AG08396 (cell line): ENCODE measurements at places on chromosomes 7 and 10.
A peak's percentile ranks its signal among the peaks of the same experiment; 100 is the strongest.

DNA sequence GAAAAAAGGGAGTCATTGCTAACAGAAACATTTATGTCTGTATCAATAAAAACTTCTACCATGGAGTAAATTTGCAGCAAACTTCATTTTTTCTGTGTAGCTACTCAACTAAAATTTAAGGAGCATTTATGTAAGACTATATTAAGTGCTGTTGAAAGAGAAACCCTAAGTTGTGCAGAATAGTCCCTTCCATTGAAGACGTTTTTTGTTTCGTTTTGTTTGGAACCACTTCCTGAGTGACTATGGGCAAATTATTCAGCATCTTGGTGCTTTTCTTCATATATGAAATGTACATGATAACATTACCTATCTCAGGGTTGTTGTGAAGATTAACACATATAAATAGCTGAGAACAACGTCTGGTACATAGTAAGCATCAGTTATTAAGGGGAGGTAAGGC lies 24.3 kb downstream of the SEM1 start:
- DNase-seq: no peak

- no peak for DNase-seq
These were observed 334.1 kb downstream of the HPSE2 start for GRCh38 chr10:98901441-98902110.

- no peak for DNase-seq
These were observed 50.9 kb downstream of the TFAM start for GRCh38 chr10:58436071-58436470.

- peak; percentile 2 for DNase-seq
These were observed 149.1 kb downstream of the UBE2H start for GRCh38 chr7:129803546-129804081.

DNA sequence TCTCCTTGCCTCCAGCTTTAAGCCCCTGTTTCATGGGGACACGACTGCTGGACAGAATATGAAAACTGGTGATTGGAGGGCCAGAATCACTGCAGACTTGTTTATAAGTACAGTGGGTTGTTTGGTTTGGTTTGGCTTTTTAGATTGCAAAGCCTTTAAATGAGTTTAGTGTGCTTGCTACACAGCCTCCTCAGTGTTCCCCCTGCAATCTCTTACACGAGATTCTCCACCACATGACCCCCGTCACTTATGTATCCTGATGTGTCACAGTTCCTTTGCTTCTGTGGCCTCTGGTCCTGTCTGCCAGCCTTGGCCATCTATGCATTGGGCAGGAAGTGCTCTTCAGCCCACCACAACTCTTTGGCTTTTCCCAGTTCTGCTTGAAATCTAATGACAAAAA lies 103.7 kb upstream of the ANKRD1 start:
- no peak for DNase-seq

GRCh38 chr7:116557901-116558300 lies 33.1 kb downstream of the CAV1 start:
- no peak for DNase-seq

DNA sequence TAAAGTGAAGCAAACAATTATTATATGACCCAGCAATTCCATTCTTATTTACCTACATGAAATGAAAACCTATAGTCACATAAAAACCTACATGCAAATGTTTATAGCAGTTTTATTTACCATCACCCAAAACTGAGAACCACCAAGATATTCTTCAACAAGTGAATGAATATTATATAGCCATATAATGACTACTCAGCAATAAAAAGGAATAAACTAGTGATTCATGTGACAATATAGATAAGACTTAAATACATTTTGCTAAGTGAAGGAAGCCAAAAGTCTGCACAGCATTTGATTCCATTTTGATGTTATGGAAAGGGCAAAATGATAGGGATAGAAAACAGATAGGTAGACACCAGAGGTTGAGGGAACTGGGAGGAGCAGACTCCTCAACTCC lies 31.7 kb downstream of the PODXL start:
- DNase-seq: no peak

DNA sequence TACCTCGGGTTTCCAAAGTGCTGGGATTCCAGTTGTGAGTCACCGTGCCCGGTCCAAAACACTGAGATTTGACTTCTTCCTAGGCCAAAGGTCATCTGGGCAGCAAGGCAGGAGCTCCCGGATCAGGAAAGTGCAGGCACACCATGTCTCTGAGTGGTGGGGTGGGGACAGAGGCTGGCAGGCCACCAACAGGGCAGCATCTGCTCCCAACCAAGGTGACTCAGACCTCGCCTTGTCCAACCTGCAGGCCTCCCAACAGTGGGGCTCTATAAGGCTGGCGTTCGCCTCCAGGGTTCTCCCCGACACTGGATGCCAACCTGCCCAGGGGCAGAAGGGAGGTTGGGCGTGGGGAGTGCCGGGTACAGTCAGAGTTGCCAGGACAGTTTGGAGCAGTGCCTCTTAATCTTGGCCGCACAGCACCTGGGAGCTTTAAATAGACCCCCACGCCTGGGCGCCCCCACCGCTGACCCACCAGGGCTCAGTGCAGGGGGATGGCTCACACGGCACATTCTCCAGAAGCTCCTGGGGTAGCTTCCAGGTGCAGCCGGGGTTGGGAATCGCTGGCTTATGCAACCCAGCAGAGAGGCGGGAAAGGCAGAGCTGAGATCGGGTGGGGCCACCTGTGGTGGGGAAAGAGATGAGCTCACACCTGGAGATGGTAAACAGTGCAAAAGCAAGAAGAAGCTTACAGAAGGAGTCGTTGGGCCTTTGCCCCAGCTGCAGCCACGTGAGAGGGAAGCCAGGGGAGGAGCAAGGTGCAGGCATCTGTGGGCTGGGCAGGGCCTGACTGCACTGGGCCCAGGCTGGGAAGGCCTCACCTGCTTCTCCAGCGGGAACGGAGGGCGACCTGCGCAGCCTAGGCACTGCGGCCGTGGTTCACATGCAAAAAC lies 10.9 kb downstream of the CALML5 start:
- no peak for DNase-seq

- peak; percentile 67 for DNase-seq
These were observed 282.7 kb upstream of the ZNF32 start for GRCh38 chr10:43931308-43931930.
